Stimulated activated CD4-positive, alpha-beta T cell treated with anti-CD3 and anti-CD28 coated beads, Interleukin-1b, Interleukin-23, amount 100 ng/mL, for 24 hours (primary cell): ENCODE measurements at places on chromosomes 12 and 14.

DNA sequence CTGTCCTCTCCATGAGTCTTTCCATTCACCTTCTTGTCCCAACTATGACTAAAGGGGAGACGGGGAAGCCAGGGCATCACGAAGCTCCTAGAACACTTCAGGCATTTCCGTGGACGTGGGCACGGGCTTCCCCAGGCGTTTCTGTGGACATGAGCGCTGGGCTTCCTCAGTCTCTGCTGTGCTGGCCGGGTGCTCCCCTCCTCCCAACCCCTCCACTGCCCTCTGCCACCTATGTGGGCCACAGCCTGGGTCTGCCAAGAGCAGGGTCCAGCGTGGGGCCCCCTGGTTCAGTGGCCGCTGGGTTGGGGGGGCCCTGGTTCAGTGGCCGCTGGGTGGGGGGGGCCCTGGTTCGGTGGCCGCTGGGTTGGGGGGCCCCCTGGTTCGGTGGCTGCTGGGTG, 14.8 kb downstream of the HIP1R start:
- DNase-seq: no peak

DNA sequence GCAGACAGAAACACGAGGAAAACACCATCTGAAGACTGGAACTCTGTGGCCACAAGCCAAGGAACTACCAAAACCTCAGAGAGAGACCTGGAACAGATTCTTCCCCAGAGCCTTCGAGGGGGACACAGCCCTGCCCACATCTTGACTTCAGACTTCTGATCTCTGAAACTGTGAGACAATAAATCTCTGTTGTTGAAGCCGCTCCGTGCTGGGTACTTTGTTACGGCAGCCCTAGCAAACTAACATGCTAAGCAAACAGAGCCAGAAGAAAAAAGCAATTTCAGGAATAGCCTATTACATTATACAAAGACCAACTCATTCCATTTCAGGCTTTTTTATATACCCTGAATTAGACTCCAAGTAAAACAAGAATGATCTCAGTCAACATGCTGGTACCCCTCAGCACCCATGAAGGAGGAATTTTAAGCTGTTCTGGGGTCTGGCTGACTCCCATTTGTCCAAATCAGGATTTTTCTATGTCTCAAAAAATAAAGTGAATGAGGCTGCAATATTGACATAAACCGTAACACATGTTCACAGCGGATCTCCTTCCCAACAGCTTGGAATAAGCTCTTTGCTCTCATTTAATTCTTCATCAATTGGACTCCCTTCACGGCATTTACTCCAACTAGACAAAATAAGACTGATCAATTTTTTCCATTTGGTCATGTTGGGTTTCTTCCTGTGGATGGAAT, 190.1 kb downstream of the FOXN3 start:
- no peak for DNase-seq

- no peak for DNase-seq
These were observed 101.9 kb downstream of the SLC8A3 start for GRCh38 chr14:70086685-70087379.

DNA sequence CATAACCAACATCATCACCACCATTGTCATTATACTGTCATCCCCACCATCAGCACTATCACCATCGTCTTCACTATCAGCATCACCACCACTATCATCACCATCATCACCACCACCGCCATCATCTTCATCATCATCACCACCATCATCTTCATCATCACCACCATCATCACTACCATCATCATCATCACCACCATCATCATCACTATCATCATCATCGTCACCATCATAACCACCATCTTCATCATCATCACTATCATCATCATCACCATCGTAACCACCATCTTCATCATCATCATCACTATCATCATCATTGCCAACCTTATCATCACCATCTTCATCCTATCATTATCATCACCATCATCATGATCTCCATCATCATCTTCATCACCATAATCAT, 39.0 kb downstream of the SVOP start:
- no peak for DNase-seq

GRCh38 chr12:56248711-56249110, 9.5 kb downstream of the ANKRD52 start:
- no peak for DNase-seq

DNA sequence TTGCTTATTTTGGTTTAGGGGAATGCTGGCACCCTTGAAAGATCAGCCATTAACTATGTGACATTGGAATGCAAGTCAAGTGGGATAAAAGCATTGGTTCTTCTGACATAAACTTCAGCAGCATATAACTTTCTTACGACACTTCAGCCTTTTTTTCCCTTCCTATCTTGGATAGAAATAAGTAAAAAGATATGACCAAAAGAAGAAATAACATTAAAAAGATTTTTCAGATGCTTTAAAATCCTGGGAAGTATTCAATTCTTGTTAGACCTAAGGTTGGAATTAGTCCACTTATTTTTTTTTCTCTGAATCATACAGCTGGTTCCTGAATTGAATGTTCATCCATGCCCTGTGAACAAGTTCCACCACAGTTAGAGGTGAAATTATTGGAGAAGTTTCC, 85.6 kb upstream of the TSPAN8 start:
- no peak for DNase-seq
